ENCODE measurements at places on chromosomes 1 and 21. TPM values are rescaled to one million over a fixed set of nuclear protein-coding genes. Genes with fewer than 3 reads are reported as not detected.

- DNase-seq = peak; percentile 43
These were observed at the start of gene PAQR6 for GRCh38 chr1:156247460-156248322. TSS of gene PAQR6 (minus strand) at chr1:156248056. CDS start at chr1:156246731, 1,325 bp downstream.

DNA sequence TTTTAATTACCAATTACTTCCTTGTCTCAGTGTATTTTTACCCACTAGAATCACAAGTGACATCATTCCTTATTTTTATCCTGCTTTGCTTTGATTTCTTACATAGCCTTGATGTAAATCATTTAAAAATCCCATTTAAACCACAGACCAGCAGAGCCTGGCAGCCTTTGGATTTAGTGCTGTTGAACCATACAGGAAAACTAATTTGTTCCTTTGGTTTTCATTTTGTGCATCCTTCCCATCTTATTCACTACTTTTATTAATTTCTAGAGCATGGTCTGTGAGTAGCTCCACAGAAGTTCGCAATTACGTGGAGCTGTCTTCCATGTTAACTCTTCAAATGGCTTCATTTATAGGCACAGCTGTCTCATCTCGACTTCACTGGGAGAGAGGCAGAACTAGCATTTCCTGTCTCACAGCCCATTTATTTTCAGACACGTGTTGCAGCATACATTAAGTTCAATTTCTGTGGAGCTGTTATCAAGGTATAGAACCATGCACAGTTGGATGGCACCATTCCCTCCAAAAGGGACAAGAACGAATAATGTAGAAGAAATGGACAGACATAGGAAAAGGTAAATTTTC is 235.3 kb downstream of the MRPL39 start:
- DNase-seq = no peak

DNA sequence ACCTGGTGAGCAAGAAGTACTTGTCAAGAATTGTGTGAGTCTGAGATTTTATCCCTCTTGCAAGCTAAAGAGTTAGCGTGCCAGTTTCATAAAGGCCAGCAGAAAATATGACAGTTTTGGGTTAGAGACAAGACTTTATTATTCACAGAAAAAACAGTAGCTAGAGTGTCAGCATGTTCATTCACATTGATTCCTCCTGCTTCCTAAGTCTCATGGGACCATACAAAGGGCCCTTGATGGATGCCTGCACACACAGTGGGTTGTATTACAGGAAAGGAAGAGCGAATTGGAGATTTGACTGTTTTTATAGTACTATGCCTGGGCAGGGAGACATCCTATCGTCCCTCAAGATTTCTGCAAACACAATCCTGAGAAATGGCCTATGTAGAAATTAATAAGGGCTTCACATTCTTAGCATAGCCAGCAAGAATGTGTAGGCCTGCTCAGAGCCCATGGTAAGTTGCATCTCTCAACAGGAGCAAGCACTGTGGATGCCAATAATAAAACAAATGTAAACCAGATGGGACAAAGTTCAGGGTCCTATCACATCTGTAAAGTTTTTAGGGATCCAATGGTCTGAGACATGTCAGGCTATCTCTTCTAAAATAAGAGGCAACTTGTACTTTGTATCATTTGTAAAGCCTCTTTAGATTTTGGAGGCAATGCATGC is 4.0 kb upstream of the ASPM start:
- DNase-seq = no peak

- no peak for DNase-seq
These were observed 1217.8 kb upstream of the ADGRL2 start for GRCh38 chr1:80582980-80583379.

- DNase-seq = no peak
These were observed 152.0 kb upstream of the ZRANB2 start for GRCh38 chr1:71232786-71233185.

SPRR1B gene
- not detected for total RNA-seq

GRCh38 chr21:46050668-46051378 is 47.1 kb upstream of the COL6A2 start:
- DNase-seq = no peak

DNA sequence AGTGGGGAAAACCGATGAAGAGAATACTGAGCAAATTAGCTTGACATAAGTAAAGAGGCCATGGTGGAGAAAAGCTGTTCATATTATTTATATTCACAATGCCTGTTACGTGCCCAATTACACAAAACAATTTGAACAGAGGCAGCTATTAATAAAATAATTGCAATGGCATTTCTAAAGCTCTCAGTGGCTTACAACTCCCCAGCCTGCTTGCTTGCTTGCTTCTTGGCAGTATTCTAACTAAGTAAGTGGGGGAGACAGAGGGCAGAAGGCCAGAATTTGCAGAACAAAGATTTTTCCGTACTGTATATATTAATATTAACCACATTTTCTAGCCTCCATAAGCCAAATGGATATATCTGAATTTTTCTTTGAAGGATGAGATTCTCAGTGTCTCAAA is 12.9 kb downstream of the PTPN14 start:
- no peak for DNase-seq

DNA sequence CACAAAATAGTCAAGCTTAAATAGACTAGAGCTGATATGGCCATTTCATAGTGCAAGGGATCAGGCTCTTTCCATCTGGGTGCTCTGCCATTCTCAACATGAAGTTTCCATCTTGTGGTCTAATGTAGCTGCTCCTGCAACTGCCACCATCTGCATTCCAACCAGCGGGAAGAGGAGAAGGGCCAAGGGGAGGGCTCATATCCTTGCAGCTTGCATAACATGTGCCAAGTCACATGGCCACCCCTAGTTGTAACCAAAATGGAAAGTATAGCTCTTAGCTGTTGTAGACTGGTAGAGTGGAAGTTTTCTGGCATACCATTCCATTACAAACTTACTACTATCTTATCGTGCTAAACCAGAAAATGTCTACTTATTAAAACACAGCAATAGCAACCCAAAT is 38.9 kb upstream of the IVNS1ABP start:
- DNase-seq = no peak

AMY2A gene
- 0.98 TPM for total RNA-seq

DNA sequence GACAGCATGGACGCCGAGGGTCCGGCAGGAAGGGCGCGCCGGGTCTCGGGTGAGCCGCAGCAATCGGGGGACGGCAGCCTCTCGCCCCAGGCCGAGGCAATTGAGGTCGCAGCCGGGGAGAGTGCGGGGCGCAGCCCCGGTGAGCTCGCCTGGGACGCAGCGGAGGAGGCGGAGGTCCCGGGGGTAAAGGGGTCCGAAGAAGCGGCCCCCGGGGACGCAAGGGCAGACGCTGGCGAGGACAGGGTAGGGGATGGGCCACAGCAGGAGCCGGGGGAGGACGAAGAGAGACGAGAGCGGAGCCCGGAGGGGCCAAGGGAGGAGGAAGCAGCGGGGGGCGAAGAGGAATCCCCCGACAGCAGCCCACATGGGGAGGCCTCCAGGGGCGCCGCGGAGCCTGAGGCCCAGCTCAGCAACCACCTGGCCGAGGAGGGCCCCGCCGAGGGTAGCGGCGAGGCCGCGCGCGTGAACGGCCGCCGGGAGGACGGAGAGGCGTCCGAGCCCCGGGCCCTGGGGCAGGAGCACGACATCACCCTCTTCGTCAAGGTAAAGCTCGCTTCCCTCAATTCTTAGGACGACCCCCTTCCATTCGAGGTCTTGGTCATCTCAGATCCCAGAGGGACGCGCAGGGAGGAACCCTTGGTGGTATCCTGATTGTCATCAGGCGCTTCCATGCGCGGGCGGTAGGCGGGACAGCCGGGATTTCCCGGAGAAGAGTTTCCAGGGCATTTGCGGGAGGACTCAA is 1.6 kb downstream of the CLIC6 start:
- DNase-seq = no peak

- no peak for DNase-seq
These were observed 131.6 kb downstream of the TLR5 start for GRCh38 chr1:223011505-223011856.

FCN3 gene
- total RNA-seq = 3.5 TPM

DNA sequence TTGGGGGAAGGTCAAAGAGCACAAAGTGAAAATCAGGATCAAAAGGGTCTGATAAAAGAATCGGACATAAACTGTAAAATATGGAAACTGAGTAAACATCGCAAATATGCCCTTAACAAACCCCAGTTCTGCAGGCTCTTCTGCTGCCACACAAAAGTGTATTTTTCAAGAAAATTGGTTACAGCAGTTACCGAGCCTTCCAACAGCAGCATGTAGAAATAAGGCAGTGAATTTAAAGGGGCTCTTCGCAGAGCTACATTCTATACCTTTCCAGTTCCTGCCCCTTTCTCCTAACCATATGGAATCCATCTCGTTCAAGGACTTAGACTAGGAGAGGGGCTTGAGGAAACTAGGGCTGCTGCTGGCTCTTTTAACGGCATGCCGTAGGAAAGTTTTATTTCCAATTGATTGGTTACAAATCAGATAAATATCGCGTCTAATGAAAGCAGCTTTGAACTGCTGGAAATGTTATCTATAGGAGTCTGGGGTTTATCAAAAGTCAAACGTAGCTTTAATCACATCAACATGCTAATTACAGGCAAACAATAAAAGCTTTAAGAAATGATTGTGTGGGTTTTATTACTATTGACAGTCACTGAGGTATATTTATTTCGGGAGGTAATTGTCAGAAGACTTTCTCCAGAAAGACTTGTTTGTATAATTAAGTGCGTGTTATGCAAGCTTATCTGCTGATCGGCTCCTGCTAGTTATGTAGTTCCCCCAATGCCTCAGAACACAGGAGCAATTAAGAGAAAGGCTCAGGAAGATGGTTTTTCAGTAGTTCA is 59.1 kb downstream of the GORAB start:
- no peak for DNase-seq

DNA sequence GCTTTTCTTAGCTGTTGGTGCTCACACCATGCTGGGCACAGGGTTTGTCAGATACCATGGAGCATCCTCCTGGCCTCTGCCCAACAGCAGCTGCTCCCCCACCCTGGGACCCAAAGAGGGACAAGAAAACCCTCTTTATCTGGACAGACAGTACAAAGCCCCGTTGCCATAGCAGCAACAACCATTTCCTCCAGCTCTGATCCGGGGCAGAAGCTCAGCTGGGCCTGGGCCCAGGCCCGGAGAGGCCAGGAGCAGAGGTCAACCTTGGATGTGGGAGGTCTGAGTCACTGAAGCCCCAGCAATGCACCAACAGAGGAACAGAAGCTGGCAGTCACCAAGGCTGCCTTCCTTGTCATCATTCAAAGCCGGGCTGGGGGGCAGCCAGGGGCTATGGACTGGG is 228.4 kb upstream of the POU3F1 start:
- DNase-seq = peak; percentile 16

- no peak for DNase-seq
These were observed 9.5 kb upstream of the BTG2 start for GRCh38 chr1:203295796-203296195.

All from mucosa of gallbladder (tissue), 1 donor.